ENCODE measurements at places on chromosomes 5 and 9. TPM values are rescaled to one million over a fixed set of nuclear protein-coding genes. Genes with fewer than 3 reads are reported as not detected.

The RGMB gene
- 8.1 TPM for total RNA-seq

The STC2 gene
- total RNA-seq = 53.7 TPM

The ORM2 gene
- total RNA-seq = not detected

The CAMK2A gene
- 0.87 TPM for total RNA-seq

The RXRA gene
- 27.6 TPM for total RNA-seq

The LRRC19 gene
- total RNA-seq = not detected

The TMEM252 gene
- total RNA-seq = not detected

The ADAMTSL2 gene
- total RNA-seq = not detected

The LHFPL2 gene
- 60.0 TPM for total RNA-seq

The BHMT2 gene
- total RNA-seq = not detected

The FGFR4 gene
- total RNA-seq = 23.4 TPM

The PHF24 gene
- 0.26 TPM for total RNA-seq

The CRB2 gene
- 0.09 TPM for total RNA-seq

The SPEF2 gene
- 1.9 TPM for total RNA-seq

The CDX1 gene
- total RNA-seq = not detected

The ARID3C gene
- 0.18 TPM for total RNA-seq

The MRNIP gene
- total RNA-seq = 12.8 TPM

The AQP7 gene
- 0.24 TPM for total RNA-seq

The CDC25C gene
- 13.0 TPM for total RNA-seq

The NFX1 gene
- 26.5 TPM for total RNA-seq

The LCNL1 gene
- total RNA-seq = 0.02 TPM

The GPR151 gene
- total RNA-seq = not detected

The HK3 gene
- not detected for total RNA-seq

The CLIC3 gene
- 1.7 TPM for total RNA-seq

The HACD4 gene
- total RNA-seq = 0.80 TPM

The FBLL1 gene
- 0.24 TPM for total RNA-seq

The TRIM7 gene
- 41.8 TPM for total RNA-seq

The IFNA13 gene
- not detected for total RNA-seq

The TAF1L gene
- not detected for total RNA-seq

The SLC1A1 gene
- total RNA-seq = 1.7 TPM

The CCDC152 gene
- total RNA-seq = not detected

The LAMC3 gene
- total RNA-seq = 1.5 TPM

The UQCRQ gene
- total RNA-seq = 512 TPM

The AK8 gene
- total RNA-seq = 0.85 TPM

The OGN gene
- not detected for total RNA-seq

The LRRC70 gene
- 0.10 TPM for total RNA-seq

The PGM5 gene
- total RNA-seq = not detected

The CKMT2 gene
- not detected for total RNA-seq

The NFIB gene
- total RNA-seq = 9.9 TPM

The PCA3 gene
- not detected for total RNA-seq

The FOXI1 gene
- not detected for total RNA-seq

The POU5F2 gene
- total RNA-seq = not detected

The ACOT12 gene
- not detected for total RNA-seq

The HMHB1 gene
- total RNA-seq = not detected

The SPRY4 gene
- 5.6 TPM for total RNA-seq

The NEURL1B gene
- 2.6 TPM for total RNA-seq

The C9orf43 gene
- 0.60 TPM for total RNA-seq

The FAXDC2 gene
- 0.17 TPM for total RNA-seq

The ANKDD1B gene
- total RNA-seq = 0.08 TPM

The SLF1 gene
- 9.4 TPM for total RNA-seq

The TNFSF15 gene
- 0.41 TPM for total RNA-seq

The NCS1 gene
- 55.3 TPM for total RNA-seq

The BASP1 gene
- total RNA-seq = 320 TPM

The ANKRD34B gene
- 0.07 TPM for total RNA-seq

The FIBCD1 gene
- total RNA-seq = 14.4 TPM

The ZBED3 gene
- 2.5 TPM for total RNA-seq

The LOX gene
- total RNA-seq = 1.6 TPM

The SLC25A2 gene
- not detected for total RNA-seq
